ENCODE measurements at places on chromosomes 5 and 9.

DNA sequence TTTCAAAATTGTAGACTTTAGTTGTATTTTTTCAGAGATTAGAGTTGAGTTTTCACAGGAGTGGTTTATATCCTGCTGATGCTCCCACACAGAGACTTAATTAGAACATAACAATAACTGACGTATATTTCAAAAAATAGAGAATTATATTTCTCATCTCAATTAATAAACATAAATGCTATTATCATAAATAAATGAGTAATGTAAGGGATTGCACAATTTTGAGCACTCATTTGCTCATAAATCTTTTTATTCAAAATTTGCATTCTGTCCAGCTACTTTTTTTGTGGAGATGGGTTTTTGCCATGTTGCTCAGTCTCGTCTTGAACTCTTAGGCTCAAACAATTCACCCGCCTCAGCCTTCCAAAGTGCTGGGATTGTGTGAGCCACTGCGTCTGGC lies 515.7 kb upstream of the RORB start:
- no peak for DNase-seq

GRCh38 chr5:89374818-89375521 lies 492.0 kb upstream of the MEF2C start:
- DNase-seq, result no peak

DNA sequence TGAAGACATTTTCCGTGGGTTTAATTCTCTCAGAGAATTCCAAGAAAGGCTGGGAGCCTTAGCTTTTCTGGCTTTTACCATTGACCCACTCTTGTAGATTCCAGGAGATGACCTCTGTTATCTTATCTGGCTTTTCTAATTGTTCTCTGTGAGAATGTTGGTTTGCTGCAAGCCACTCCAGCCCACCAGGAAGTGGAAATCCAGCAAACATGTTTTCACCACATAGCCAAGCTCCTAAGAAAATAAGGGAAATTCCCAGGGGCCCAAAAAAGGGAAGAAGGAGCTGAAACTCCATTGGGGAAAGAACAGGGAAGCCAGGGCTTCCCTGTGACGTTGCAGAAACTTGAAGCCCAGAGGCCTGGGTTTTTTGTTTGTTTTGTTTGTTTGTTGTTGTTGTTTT lies 19.7 kb downstream of the GPR107 start:
- DNase-seq, result no peak

DNA sequence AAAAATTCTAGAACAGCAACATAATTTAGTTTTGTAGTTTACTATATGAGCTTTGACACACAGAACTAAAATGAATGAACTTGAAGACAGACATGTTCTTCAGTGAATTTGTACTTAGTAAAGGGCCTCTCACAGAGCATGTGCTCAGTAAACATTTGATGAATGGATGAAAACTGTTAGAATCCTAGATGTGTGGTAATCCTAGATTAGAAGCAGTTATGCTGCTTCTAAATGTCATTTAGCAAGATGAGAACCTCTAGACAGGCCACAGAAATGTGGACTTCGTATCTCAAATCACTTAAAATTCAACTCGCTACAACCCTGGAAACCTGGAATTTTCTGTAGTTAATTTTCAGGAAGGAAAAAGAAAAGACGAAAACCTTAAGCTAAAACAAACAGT lies 8.5 kb downstream of the GOLPH3 start:
- no peak for DNase-seq

DNA sequence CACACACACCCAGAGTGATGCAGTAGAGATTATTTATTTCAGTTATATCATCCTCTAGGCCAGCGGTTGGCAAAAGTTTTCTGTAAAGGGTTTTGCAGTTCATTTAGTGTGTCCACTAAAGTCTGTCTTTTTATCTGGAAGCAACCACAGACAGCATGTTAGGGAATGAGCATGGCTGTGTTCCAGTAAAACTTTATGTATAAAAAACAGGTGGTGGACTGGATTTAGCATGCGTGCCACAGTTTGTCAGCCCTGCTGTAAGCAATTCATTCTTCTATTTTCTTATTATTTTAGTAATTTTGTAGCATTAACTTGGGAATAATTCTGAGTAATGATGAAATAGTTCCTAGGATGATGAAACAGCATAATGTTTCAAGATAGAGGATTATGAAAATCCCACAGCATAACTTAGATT lies 51.7 kb downstream of the CCNH start:
- DNase-seq, result no peak

GRCh38 chr5:172481011-172481800 lies 26.9 kb upstream of the SH3PXD2B start:
- DNase-seq, result no peak

DNA sequence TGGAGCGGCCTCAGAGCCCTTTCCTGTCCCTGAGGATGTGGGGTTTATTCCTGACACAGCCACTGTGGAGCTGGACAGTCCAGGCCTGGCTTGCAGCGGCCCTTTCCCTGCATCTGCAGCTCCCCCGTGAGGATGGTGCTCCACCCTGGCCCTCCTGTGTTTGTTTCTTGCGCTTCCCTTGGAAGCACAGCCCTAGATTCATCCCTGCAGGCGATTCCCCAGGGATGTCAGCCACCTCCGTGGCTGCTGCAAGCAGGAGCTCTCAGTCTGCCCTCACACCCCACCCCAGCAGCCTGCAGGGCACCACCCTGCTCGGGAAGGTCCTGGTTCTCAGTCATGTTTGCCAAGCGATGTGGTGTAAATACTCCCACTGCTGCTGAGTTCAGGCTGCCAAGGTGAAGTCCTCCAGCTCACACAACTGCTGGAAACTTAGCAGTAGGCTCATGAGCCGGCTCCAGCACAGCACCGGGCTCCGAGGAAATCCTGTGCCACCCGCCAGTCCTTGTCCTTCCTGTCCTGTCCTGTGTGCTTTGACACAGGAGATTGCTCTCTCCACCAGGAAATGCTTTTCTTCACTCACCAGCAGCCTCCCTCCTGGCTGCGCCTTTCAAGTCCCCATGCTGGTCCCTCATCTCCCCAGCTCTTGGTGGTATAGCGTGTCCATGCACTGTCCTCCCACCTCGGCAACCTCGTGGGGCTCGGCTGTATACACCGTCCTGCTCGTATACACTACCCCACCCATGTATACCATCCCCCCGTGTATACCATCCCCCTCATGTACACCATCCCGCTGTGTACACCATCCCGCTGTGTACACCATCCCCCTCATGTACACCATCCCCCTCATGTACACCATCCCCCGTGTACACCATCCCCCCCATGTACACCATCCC lies 16.2 kb downstream of the ROPN1L start:
- DNase-seq, result no peak

- DNase-seq, result no peak
Observed at GRCh38 chr5:53084546-53085255, 24.9 kb downstream of the MOCS2 start.

- peak; percentile 68 for DNase-seq
Observed at GRCh38 chr5:160508780-160509361, 87.2 kb downstream of the PTTG1 start.

GRCh38 chr5:173578947-173579615 lies 37.4 kb downstream of the BOD1 start:
- no peak for DNase-seq
